ENCODE measurements at places on chromosomes 7 and 10.

DNA sequence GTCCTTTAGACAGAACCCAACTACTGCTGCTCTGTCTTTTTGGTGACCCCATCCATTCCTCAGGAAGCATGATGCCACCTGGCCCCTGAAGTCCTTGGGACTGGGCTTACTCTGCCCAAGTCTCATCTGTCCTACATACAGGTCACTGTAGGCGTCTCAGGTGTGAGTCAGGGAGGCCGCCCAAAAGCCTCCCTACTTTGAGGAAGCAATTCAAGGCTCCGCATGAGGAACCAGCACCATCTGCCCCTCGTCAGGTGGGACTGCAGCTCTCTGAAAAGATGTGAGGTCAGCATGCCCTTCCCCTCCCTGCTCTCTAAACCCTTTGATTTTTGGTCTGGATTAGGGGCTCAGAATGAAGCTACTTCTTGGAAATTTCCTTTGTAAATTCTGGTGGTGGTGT is 354.8 kb downstream of the CXCL12 start:
- no peak for DNase-seq

- DNase-seq, result no peak
Observed at GRCh38 chr10:61791216-61791615, 110.3 kb upstream of the ARID5B start.

GRCh38 chr7:54932818-54933543 is 85.8 kb upstream of the EGFR start:
- DNase-seq, result peak; percentile 90

- no peak for DNase-seq
Observed at GRCh38 chr7:81297317-81297716, 378.5 kb upstream of the SEMA3C start.

DNA sequence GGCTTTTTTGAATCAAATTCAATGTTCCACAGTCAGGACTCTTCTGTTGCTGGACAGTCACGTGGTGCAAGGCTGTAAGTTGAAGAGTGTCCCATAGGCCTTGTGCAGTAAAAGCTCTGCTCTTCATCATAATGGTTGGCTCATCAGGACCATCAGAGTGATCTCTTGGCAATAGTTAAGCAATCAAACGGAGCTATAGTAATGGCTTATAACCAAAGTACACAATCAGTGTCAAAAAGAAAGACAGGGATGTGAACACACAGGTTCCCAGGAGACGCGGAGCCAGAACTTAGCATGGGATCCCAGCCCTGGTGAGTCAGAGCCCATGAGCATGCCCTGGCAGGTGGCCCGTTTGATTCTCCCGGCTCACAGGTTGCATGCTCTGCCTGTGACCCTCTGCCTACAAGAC is 10.8 kb upstream of the GPNMB start:
- DNase-seq, result peak; percentile 27

DNA sequence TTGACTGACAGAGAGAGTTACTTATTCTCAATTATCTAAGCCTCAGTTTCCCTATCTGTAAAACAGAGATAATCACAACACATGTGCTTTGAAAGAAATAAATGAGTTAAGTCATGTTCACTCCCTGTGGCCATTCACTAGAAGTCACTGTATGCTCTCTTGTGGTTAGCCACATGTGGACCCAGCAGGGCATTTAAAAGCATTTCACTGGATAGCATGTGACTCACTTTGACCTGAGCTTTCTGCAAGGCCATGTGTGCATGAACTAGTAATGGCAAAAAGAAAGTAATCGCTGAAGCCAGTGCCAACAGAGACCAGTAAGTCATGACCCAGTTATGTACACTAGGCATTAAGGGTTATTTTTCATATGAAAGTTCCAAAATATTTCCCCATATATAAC is 557.0 kb upstream of the IGFBP3 start:
- no peak for DNase-seq

GRCh38 chr10:64574371-64574770 is 1053.2 kb downstream of the REEP3 start:
- DNase-seq, result peak; percentile 24

- DNase-seq, result peak; percentile 83
Observed at GRCh38 chr7:11831156-11831735, 752 bp downstream of the THSD7A start.

DNA sequence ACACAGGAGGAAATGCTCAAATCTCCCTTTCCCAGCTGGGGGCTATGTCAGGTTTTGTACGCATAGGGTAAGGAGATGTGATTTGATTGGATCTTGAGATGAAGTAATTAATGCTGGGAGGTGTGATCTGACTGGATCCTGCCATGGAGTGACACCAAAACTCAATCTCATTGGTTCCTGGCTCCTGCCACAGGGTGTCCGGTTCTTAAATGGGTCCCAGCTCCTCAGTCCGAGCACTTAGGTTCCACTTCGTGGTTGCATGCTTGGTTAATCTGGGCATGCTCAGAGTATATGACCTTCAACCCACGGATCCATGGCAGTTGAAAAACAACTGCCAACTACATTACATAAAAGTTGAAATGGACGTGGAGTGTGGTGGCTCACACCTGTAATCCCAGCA is 3.1 kb upstream of the ZNF12 start:
- DNase-seq, result no peak

- no peak for DNase-seq
Observed at GRCh38 chr7:75813084-75813483, 522 bp downstream of the CCL24 start.

DNA sequence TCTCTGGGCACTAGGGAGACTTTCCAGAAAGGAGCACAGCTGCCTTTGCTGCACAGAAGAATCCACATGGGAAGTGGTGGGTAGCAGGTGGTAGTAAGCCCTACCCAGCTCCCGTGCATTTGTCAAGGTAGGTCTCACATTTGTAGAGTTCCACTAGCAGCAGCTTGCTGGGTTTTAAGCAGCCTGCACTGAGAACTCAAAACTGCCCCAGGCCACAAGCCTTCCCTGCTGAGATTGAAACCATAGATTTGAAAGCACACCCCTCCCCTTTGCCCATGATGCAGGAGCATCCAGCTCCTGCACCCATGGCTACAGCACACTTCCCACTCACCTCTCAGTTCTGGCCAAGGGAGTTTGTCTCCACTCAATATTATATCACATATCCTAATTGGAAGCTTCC is 604.5 kb upstream of the STEAP1 start:
- no peak for DNase-seq

DNA sequence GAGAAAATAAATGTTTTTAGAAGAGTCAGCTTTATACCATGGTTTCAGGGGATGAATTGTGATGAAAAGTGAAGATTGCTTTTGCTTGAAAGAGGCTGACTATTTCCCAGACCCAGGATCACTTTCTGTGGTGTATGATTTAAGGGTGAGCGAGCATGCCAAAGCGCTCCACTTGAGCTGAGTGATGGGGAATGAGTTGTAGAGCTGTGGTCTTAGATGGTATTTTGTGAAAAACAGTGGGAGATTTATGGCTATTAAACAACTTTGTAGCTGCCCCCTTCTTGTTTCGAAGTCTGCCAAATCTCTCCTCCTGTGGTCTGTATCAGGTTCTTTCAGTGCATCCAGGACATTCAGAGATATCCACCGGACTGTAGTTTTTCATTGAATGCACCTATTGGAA is 888.2 kb downstream of the LRMDA start:
- DNase-seq, result peak; percentile 66

- no peak for DNase-seq
Observed at GRCh38 chr10:107442035-107442505, 277.6 kb upstream of the SORCS1 start.

- DNase-seq, result no peak
Observed at GRCh38 chr10:8502573-8502972, 448.1 kb downstream of the GATA3 start.

DNA sequence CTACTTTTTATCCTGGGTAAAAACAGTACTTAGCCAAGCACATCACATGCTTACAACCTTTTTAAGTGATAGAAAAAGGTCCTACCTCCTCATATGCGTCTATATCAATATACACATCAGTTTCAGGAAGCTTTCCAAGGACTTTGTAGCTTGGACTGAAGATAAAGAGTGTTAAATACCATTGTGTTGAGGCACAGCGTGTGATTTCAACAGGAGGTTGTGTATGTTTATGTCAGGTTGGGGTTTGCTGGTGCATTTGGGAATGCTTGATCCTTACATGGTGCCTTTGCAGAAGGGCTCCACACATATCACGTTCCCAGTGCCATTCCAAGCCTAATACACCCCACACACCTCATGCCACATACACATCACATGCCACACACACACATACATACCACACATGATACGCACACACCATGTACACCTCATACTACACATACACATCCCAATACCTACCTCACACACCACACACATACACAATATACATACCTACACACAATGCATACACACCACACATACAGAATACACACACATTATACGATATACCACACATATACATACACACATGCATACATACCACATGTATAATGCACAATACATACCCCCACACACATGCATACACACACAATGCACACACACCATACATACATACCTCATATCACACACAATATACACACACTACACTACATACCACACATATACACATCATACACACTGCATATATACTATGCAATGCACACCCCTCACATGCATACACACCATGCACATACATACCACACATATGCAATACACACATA is 33.1 kb downstream of the PSMC2 start:
- DNase-seq, result no peak

DNA sequence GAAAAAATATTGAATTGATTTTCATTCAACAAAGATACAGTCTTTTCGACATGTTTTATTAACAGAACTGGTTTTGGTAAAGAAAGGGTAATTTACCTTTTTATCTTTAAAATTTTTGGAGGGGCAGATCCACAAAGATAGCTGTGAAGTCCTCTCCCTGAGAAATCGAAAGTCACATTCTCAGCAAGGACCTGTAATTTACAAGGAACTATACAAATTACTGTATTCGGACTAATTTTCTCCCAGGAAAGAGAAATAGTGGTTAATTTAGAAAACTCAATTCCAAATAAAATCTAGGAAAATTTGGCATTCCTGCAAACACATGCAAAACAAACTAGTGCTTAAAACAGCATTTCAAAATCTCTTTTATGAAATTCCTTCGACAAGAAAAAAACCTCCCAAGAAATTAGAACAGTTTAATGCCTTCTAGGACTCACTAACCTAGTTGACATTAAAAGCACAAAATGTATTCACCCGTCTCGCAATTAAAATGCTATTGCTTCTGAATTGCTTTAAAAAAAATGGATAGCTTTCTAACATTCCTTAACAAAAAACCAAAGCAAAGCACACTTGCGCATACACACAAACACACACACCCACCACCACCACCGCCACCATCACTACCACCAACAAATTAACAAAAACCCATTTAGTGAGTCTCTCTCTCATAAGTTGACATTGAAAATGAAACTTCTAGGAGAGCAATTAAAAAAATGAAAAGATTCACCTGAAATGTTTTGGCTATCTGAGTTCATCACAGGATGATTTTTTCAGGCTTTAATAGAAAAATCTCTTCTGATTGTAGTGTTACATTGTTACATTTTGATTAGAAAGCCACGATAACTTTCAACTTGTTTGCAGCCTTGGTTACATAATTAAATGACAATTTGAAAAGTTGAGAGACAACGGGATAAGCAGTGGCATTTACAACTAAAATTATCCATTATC is 4.0 kb upstream of the NKX2-3 start:
- peak; percentile 73 for DNase-seq

DNA sequence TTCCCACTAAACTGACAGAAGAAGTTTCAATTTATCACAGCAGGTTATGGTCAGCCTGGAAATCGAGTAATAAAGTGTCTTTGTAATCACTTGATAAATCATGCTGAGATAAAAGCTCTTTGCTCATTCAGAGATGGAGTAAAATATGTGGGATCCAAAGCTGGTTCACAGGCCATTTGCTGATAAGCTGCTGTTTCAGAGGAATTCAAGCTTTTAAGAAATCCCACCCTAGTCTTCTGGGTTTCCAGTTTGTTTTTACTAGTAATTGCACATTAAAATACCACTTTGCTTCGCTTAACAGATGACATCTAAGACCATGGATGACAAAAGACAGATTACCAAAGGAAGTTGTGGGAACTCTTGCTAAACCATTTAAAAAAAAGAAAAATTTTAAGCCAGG is 37.4 kb upstream of the CDK6 start:
- no peak for DNase-seq

- no peak for DNase-seq
Observed at GRCh38 chr7:154862153-154862791, 140.7 kb downstream of the PAXIP1 start.

DNA sequence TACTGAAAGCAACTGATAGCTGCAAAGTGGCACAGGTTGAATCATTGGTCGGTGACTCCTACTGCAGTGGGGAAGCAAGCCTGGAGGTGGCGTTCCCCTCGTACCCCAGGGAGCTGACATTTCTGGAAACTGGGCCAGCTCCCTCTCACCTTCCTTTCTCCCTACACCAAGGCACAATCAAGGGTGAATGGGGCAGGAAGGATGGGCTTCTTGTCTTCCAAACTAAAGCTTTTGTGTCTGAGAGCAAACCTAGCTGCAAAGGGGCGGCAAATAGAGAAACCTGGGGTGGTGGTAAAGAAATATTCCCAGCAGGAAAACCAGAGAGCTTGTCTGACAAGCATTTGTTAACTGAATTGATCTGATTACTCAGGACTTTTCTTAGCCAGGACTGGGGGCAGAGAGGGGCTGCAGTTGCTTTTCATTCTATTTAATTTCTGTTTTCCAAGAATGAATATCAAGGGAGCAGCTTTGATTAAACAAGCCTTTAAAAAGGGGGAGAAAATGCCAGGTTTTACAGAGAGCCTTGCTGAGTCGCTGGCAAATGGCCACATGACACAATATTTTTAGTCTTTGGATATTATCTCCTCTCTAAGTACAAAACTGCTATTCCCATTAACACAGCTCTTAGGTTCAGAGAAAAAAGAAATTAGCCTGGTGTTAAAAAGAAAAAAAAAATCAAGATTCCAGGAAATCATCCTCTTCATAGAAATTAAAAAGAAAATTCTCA is 27.8 kb downstream of the CDHR3 start:
- DNase-seq, result peak; percentile 54

DNA sequence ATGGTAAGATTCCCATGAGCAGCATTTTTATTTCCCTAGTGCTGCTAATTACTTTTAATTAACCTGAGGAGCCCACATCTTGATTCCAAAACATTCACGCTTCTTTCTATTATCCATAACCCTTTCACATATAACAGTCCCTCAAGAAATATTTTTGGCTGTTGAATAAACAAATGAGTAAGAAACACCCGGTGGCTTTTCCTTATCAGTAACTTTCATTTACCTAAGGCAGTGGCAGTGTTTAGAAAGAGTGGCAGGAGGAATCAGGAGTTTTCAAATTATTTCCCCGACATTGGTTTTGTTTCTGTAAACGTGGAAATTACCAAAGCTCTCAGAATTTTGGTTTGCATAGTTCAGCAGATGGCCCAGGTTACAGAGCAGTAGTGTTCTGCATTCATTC is 1015.6 kb upstream of the LRRTM3 start:
- DNase-seq, result no peak

GRCh38 chr7:149625947-149626392 is 128.4 kb upstream of the ZNF746 start:
- peak; percentile 37 for DNase-seq

- DNase-seq, result no peak
Observed at GRCh38 chr10:61907587-61907986, 6.1 kb downstream of the ARID5B start.

DNA sequence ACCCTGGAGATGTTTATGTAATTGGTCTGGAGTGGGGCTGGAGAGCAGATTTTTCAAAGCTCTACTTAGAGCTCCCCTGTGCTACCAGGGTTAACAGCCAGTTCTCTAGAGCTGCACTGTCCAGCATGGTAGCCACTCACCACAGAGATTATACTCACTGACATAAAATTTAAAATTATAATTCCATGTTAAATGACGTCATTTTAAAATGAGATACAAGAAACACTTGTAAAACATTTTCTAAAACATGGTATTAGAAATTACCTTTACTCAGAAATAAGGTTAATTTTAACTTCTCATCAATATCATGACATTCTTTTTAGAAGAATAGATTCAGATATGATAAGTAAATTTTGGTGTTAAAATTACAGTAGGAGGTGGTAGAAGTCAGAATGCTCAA is 306.2 kb upstream of the LRRN3 start:
- DNase-seq, result no peak
